ENCODE measurements at places on chromosomes 12 and 14.

DNA sequence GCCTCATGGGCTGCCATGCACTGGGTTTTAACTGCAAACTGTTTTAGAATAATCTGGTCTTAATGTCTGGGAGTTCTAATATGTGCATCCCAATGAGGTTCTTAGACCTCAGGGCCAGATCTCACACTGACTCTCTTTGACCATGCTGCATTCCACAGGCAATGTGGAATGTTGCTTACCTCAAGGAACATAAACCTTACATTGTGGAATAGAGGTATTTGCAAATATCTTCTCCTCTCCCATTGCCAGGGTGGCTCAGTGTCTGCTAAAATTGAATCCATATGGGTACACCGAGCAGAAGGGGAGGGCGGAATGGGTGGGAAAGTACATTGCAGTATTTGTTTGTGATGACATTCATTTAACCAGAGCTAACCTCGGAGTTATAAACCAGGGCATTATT, 78.6 kb downstream of the CHST11 start:
- no peak for DNase-seq

DNA sequence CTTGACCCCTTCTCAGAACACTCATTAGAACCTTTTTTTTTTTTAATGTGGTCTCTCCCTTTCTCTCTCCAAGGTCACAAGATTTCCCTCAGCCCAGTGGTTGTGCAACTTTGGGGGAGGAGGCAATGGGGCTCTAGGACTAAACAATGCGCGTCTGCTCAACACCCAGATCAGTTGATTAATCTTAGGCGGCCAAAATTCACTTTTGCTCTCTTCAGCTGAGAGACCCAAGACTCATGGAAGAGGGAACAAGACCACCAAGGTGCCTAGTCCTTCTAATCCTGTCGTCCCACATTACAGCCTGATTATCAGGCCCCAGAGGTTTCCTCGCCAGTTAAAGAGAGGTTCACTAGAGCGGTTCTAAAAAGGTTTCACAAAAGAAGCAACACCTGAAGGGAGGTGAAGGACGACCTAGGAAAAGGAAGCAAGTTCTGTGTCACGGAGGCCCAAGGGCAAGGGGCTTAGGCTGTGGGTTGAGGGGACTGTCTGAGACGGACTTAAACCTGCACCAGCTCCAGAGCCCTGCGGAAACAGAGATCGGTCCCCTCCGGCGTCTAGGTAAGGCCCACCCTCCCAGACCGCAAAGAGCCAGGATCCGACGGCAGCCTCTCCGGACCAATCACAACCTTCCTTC, 824 bp upstream of the TARBP2 start:
- no peak for DNase-seq

GRCh38 chr14:85853996-85854526, 324.1 kb downstream of the FLRT2 start:
- no peak for DNase-seq

GRCh38 chr14:95033682-95034632, 123.4 kb downstream of the DICER1 start:
- no peak for DNase-seq

DNA sequence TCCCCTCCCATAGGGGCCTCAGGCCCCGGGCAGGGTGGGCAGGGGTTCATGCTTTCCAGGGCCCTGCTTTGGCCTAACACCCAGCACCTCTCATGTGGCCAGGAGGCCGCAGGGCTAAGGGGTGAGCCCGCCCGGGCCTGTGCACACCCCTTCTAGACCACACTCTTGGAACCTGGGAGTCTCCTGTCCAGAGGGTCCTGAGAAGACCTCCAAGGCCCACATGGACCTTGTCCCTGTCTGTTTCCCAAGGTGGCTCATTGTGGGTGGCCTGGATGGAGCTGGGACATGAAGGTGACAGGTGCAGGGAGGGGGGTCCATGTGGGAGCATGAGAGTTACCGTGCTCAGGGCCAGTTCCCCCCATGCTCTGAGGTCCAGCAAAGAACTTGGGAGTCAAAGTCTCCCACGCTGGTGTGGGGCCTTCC, 11.6 kb downstream of the DLK1 start:
- no peak for DNase-seq

- DNase-seq, result no peak
These were observed 110.4 kb downstream of the ARID2 start for GRCh38 chr12:45839917-45840316.

GRCh38 chr12:50533203-50533584, 28.4 kb downstream of the DIP2B start:
- DNase-seq, result no peak
